ENCODE measurements at places on chromosomes 12 and 14.

GRCh38 chr12:94247246-94247645, 98.9 kb downstream of the PLXNC1 start:
- DNase-seq: no peak

GRCh38 chr14:23348297-23348655, 4.4 kb downstream of the SLC22A17 start:
- no peak for DNase-seq

GRCh38 chr12:241266-241665, 21.4 kb downstream of the SLC6A13 start:
- DNase-seq: no peak

DNA sequence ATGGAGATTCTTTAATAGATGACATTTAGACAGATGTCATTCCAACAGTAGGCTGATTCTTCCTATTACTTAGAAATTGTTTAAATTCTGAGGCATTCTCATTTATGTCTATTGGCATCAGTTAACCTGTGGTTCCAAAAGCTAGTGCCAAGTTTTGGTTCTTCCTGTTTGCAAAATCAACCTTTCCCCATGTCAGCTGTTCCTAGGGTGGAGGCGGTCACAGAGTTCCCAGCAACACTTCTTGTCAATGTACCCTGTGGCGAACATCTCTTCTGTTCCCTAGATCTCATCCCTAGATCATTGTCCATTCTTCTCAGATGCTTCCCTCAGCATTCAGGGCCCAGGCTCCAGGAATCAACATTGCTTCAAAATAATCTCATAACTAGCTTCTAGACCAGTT, 140.9 kb downstream of the PHLDA1 start:
- no peak for DNase-seq

Data from AG09309 (cell line).